ENCODE measurements at places on chromosomes 5 and 9. TPM values are rescaled to one million over a fixed set of nuclear protein-coding genes. Genes with fewer than 3 reads are reported as not detected.

- no peak for DNase-seq
These were observed 30.8 kb downstream of the SLC38A9 start for GRCh38 chr5:55681301-55681700.

DNA sequence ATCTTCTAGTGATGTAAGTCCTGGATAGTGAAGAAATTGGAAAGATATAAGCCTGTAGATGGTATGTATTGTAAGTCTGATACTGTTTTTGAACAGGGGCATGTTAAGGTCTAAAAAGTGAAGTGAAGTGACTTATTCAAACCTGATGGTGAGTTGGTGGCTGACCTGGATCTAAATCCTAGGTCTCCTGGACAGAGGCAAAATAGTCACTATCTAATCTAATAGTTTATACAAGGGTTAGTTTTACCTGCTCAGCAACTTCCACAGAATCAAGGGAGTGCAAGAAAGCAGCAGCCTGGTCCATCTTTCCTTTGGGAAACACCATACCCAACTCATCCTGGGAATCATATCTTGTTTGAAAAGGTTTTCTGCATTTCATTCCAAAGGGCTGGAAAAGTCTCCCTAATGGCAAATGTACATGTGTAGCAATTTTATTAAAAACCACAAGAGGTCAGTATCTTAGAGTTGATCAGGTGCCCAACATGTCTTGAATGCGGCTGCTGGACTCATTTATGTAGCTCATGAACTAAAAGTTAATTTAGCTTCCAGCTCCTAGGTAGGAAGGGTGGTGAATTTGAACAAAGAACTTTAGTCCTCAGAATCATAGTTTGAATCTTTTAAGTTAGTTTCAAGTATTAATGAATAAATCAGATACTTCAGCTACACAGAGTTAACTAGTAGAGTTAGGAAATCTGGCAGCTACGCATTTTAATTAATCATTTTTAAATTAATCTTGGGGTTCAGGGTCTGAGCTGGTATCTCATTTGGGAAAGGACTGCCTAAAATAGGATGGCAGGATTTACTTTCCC lies 26.0 kb downstream of the SKP2 start:
- DNase-seq: no peak

DNA sequence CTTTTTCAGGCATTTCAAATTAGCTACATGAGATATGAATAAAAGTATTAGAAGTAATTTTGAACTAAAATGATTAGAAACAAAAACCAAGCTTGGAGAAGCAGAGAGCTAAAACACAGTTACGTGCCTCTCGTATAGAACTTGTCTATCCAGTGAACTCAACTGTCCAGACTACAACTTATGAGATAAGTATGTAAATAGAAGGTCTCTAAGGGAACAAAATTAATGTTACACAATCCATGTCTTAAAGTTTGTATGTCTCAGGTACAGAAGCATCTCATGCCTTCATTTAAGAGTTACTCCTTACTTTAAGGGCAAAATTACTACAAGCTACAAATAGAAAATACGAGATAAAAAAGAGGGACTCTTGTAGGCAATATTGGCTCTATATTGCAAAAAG lies 316.8 kb downstream of the CETN3 start:
- no peak for DNase-seq

DNA sequence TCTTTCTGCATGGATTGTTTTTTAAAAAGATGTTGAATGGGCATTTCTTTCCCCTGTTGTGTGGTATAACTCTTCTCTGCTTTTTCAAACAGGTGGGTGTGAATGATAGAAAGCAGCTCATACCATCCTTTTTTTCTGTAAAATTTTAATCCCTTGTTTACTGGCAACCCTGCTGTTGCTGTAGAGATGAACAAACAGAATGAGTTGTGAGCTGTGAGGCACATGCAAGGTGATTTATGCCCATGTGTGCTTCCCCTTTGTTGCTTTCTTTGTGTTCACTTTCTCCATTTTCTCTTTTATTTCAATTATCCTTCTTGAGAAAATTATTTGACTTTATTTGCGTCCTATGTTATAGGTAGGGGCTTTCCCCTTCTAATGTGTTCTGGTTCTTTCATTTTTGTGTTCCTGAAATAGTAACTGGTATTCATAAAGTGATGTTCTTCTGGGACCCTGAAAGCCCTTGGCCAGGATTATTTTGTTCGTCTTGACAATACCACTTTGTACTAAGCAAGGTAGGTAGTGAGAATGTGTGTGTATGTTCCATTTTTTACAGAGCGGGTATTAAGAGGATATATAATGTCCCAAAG lies 79.9 kb downstream of the AOPEP start:
- DNase-seq: no peak

GRCh38 chr5:43191740-43192557 lies at the start of gene NIM1K:
NIM1K (plus strand) TSS chr5:43192225; CDS start chr5:43245776, 53,551 bp downstream.
- peak; percentile 90 for DNase-seq

DNA sequence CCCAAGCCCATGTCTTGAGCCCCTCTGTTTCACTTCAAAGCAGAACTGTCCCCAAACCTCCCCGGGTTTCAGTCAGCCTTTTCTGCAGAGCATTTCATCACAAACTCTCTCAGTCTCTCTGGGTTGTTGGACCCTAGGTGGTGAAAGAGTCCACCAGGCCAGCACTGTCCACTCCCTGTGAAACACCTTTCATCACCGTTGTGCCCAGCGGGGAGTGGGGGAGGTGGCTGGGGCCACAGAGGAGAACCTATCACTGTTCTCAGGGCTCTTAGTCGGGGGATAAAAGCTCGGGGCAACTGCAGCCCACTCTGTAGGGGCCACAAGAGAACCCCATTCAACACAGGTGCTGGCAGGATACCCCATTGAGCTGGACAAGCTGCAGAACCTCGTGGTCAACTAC lies 5.4 kb upstream of the RABL6 start:
- DNase-seq: no peak

DNA sequence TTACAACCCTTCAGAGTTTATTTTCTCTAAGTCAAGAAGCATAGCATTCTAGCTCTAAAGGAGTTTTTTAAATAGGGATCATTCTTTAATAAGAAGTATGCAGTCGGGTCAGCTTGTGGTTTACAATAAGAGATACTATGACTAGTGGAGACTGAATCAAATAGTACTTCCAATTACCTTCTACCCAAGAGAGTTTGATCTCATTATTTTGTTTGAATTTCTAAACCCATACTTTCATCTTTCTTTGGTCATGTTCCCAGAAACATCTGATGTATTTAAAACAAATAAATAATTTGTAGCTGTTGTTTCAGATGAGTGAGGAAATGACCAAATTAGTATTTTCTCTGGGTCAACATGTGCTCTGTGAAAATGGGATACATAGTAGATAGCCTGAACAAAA lies 160.2 kb upstream of the CDH6 start:
- DNase-seq: no peak

GRCh38 chr9:131839281-131840084 lies 99.6 kb upstream of the RAPGEF1 start:
- DNase-seq: no peak

DNA sequence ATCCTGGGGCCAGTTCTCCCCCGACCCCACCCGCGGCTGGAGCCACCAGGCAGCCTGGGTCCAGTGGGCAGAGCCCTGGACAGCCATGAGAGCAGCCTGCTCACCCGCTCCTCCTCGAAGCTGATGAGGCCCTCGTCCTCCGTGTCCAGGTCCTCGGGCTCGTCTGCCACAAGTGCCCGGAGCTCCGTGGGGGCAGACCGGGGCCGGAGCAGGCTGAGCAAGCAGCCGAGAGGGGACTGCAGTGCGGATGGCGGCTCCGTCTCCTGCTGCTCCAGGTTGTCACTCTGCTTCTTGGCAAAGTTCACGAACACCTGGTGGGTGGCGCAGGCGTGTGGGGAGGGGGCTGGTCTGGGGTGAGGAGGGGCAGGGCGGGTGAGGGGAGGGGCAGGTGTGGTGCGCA lies 11.9 kb upstream of the CLIC3 start:
- DNase-seq: no peak

DNA sequence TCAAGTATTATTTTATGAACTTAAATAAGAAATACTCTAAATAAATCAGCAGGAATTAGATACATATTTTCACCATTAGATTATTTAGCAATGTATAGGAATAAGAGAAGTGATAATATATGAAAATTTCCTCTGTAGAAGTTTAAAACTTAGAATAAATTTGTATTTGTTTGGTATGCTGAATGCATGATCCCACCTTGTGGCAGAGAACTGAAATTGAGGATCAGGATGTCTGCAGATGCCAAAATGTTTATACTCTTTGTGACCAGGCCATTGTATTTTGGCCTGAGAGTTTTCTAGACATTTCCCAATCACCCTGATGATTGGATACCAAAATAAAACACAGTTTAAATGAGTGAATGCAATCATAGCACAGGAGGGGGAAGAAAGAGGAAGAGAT lies 6.3 kb downstream of the TYRP1 start:
- no peak for DNase-seq

DNA sequence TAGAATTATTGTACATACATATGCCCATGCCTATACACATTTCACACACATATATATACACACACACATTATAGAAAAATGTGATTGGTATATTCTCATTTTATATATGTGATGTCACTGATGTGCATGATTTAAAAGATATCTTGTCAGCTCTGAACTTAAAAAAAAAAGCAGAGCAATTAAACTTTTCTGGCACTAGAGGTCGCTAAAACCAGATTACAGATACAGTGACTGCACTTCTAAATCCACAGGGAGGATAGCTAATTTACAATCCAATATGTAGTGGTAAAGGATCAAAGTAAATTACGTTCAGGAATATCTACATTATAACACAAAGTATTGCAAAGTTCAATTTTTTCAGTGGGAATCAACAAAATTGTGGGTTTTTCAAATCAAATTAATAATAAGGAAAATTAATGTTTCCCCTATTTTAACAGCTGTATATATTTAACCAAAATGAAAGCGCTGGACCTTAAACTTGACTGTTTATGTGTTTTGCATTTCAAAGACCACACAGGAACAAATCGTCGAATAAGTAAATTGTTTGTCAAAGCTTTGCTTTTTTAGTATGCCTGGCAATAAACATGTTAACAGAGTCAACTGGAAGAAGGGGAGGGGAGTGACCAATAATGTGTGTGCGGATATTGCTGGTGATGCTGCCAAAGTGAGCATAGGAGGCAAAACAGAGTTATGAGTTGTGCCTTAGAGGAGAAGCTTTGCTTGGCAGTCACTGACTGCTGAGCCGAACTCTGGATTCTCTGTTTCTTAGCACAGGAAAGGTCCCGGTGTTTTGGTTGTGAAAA lies 1201.4 kb upstream of the C9orf72 start:
- no peak for DNase-seq

DNA sequence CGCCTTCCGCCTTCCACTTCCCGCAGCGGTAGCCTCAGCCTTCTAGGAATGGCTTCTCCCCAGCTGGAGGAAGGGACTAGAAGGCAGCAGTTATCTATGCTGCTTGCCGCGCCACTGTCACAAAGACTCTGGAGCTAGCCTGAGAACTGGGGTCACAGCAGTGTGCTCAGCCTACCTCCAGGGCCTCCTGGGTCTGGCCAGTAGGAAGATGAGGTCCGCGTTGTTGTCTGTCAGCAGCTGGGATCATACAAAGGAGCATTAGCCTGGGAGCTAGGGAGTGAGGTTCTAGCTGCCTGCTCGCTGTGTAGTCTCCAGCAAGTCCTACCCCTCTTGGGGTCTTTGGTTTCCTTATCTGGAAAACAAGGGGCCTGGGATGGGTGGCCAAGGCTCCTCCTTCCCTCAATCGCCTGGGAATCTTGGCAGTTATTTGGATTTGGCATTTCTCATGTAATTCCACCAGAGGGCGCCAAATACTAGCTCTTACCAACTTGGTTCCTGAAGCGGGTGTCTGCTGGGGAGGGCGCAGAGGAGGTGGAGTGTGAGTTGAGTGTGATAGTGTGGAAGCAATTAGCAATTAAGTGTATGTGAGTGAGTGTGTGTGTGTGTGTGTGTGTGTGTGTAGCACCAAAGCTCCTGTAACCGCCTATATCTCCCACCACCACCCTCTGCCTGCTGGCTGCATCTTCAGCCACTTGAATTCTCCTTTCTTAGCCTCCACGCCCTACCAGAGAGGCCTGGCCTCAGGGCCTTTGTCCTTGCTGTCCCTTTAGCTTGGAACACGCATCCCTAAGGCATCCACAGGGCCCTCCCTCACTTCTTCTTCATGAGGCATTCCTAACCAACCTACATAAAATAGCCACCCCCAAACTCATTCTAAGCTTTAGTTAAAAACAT lies 97.1 kb downstream of the ENTREP1 start:
- DNase-seq: no peak

DNA sequence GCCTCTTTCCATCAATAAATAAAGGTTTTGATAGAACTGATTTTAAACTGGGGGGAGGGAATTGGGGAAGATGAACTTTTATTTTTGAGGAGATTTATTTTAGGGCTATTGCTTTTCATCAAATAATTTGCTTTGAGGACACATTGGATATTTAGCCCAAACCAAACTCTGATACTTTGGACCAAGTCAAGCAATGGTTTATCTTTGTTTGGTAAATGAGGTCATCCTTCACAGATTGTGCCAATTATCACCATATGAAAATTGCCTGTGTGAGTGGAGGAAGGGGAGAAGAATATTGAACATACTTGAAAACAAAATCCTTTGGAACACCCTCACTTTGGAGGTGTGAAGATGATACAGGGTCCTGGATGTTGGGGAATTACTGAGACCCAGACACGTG lies 176.9 kb upstream of the CD180 start:
- no peak for DNase-seq

GRCh38 chr9:123876750-123877149 lies 53.2 kb downstream of the DENND1A start:
- DNase-seq: no peak

- no peak for DNase-seq
These were observed 15.0 kb upstream of the C5orf58 start for GRCh38 chr5:170217831-170218230.

DNA sequence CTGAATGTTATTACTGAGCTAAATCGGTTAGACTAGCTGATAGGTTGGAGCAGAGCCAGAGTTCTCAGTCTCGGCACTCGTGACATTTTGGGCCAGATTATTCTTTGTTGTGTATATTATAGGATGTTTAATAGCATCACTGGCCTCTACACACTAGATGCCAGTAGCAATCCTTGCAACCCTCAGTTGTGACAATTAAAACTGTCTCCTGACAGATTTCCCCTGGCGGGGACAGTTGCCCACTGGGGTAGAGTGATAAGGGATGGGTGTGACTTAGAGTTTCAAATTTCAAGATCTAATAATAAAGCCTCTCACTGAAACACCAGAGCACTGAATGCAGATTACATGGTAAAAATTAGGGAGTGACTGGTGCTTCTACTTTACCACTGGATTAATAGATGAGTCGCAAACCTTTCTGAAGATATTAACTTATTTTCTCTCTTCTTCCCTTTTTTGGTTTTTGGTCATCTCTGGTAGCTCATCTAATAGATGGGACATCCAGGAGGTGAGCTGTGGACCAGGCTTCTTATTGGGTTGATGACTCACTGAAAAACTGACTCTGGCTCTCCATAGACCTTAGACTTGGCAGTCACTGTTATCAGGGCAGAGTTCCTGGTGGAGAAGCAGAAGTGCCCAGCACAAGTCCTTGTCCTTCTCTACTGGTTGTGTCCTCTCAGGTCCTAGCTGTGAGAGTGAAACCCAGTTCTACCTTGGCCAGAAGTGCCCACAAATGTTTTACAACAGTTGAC lies 150.3 kb downstream of the UNC13B start:
- no peak for DNase-seq

- DNase-seq: no peak
These were observed 199.3 kb downstream of the DMRTA1 start for GRCh38 chr9:22645893-22646292.

- DNase-seq: no peak
These were observed 17.4 kb downstream of the ANKHD1 start for GRCh38 chr5:140418862-140419520.

Gene TRIP13
- total RNA-seq: 1.2 TPM

Gene LRRC8A
- 40.5 TPM for total RNA-seq

Gene KYAT1
- 3.8 TPM for total RNA-seq

Gene ANKRD33B
- total RNA-seq: 5.7 TPM

Gene ASTN2
- 3.1 TPM for total RNA-seq

Gene LRRC26
- not detected for total RNA-seq

Gene CDKN2B
- 68.7 TPM for total RNA-seq

Gene NMUR2
- total RNA-seq: not detected

Gene RNF183
- not detected for total RNA-seq

Gene CARD6
- 19.5 TPM for total RNA-seq
